ENCODE measurements at places on chromosomes 12 and 14. TPM values are rescaled to one million over a fixed set of nuclear protein-coding genes. Genes with fewer than 3 reads are reported as not detected.

TSHR gene
- total RNA-seq = not detected

- no peak for DNase-seq
These were observed 454.0 kb upstream of the TBX3 start for GRCh38 chr12:115137812-115138521.

M6PR gene
- 137 TPM for total RNA-seq

DNA sequence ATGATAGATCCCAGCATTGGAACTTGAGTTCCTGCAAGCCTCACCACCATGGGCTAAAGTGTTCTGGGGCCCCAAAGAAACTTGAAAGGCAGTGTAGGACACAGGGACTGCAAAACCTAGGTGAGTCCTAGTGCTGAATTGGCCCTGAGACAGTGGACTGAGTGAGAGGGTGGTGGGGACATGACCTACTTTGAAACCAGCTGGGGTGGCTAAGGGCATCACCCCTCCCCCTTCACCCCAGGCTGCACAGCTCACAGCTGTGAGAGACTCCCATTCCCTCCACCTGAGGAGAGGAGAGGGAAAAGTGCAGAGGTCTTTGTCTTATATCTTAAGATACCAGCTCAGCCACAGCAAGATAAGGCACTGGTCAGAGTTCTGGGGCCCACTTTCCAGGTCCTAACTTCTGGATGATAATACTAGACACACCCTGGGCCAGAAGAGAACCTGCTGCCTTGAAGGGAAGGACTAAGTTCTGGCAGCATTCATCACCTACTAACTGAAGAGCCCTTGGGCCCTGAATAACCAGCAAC lies 62.5 kb downstream of the MAPKAPK5 start:
- no peak for DNase-seq

DNA sequence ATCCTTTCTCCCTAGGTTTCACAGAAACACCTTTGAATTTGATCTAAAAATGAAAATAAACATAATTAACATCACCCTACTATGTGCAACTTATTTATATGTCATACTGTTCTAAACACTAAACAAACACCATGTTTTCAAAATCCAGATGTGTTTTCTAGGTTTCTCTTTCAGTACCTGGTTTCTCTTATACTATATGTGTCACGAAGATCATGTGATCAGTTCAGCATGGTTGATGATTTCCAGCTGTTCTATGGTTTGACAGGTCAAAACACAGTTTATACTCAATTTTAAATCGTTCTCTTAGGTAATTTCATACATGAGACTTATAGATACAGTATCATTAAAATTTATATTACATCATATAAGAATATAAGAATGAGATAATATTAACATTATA lies 373.1 kb downstream of the SOX5 start:
- no peak for DNase-seq

CLEC14A gene
- total RNA-seq = 40.2 TPM

DNA sequence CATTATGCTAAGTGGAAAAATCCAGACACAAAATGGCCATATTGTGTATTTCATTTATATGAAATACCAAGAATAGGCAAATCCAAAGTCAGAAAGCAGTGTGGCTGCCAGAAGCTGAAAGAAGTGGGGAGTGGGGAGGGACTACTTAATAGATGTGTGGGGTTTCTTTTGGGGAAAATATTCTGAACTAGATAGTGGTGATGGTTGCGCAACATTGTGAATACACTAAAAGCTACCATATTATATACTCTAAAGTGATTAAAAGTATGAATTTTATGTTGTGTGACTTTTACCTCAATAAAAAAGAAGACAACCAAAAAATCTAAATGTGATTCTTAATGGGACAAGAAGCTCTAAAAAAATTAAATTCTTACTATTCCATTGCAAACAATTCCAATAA lies 272.6 kb downstream of the DAD1 start:
- no peak for DNase-seq

LALBA gene
- total RNA-seq = not detected
